ENCODE measurements at places on chromosomes 3 and 15.
A peak's percentile ranks its signal among the peaks of the same experiment; 100 is the strongest.

DNA sequence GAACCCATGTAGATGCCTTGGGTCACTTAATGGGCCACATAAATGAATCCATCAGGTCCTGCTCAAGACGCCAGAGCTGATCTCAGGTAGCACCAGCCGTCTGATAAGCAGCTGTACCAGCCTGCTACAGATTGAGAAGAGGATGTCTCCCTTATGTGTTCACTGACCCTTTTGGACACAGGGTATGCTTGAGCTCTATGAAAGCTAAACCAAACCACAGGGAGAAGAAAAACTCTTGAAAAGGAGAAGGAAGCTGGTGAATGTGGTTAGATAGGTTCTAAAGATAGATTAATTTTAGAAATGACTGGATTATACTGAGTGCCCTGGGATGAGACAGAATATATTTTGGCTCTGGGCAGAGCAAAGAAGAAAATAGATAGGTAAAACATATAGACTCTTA lies 187.5 kb downstream of the SPATA16 start:
- no peak for DNase-seq

GRCh38 chr3:126110431-126111125 lies 26.7 kb upstream of the SLC41A3 start:
- DNase-seq = no peak

- no peak for DNase-seq
Measured at GRCh38 chr3:112931736-112932521, 43.0 kb downstream of the CD200R1 start.

DNA sequence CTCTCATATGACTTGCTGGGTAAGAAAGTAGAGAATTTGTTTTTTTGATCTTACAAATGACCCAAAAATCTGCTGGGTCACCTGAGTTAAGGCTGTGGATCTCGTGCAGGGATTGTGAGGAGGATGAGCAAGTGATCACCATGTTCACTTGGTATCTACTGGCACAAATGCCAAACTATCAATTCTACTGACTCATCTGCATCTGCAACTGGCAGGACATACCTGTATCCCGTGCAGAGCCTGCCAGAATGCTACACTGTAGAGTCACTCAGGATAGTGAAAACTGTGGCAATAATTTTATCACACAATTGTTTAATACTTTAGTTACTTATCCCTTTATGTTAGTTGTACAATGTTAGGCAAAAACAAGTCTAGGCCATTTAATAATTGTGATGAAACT lies 129.6 kb upstream of the PLXND1 start:
- no peak for DNase-seq

DNA sequence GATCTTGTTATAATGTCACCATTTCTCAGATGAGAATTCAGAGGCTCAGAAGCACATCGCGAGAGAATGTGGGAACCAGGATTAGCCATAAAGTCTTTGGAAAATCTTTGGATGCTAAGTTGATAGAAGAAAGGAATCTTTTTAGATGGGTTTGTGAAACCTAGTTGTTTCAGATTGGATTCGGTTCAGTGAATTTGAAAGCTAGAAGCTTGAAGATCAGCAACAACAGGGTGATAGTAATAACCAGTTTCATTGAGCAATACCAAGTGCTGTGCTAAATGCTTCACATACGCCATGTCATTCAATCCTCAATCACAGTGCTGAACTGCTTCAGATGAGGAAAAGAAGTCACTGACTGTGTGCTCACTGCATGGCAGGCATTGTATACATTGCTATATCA lies 47.4 kb upstream of the MITF start:
- no peak for DNase-seq

- no peak for DNase-seq
Measured at GRCh38 chr3:126464093-126464492, 11.6 kb downstream of the ZXDC start.

- no peak for DNase-seq
Measured at GRCh38 chr15:79366691-79367090, 55.8 kb downstream of the TMED3 start.

DNA sequence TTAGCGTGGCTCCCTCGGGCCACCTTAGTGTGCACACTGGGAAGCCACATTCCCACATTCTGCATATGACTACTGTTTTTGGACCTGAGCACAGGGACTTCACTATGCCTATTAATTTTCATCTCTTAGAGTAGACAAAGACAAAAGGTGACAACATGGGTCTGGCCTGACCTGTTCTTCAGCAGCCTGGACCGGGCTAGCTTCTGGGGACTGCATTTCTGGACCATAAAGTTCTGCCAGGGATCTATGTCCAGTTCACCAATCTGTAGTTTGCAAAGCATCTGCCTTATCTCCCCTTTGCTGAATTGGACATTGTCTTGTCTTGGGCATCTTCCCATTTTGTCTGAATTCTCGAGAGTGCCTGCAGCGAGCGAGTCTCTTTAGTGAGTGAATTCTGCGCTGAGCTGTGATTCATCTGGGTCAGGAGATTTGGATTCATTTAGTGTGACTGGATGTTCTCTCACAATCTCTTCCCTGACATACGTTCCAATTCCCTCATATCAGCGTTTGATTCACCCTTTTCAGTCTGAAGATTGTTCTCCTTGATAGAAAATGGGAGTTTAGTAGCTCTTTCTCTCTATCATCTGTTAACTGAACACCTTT lies 112.2 kb upstream of the PLXNA1 start:
- DNase-seq = no peak

DNA sequence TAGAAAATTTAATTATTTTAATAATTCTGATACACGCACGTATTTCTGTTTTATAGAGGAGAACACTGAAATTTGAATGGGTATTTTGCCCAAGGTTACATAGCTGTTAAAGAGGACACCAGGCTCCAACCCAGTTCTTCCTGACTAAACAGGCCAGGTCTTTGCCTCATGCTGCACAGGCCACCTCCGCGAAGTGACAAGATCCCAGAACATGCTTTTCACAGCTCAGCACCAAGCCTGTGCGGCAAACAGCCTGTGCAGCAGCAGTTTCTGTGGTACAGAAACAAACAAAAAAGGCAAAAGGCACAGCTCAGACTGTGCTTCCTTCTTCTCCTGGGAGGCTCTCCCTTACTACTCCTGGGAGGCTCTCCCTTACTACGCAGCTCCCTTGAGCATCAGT lies 6.5 kb downstream of the FOXL2 start:
- DNase-seq = no peak

DNA sequence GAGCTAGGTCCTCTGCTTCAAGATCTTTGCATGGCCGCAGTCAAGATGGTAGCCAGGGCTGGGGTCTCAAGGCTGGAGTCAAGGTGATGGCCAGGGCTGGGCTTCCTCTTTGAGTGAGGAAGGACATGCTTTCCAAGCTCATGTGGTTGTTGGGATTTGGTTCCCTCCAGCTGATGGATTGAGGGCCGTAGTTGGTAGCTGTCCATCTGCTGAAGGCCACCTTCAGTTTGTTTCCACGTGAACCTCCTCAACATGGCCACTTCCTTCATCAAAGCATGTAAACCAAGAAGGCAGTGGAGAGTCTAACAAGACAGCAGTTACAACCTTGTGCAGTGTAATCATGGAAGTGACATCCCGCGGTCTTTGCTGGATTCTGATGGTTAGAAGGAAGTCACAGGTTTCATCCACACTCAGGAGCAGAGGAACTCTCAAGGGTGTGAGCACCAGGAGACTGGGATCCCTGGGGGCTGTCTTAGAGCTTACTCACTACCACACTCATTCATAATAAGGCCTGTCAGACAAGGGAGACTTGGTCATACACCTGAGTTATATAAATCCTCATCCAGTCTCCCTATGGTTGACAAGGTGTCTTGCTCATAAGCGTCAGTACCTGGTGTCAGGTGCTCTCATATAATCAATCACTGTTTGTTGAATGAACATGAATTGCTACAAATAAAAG lies 42.1 kb downstream of the ABHD5 start:
- DNase-seq = no peak

DNA sequence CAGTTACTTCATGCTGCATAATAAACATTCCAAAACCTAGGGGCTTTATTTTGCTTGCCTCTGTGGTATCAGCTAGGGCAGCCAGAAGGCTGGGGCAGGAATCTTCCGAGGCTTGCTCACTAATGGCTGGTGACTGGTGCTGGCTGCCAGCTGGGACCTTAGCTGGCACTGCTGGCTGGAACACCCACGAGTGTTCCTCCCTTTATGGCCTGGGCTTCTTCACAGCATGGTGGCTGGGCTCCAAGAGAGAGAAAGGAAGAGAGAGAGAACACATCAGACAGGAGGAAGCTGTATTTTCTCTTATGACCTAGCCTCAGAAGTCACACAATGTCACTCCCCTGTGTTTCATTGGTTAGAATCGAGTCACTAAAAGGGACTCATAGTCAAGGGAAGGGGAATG lies 23.9 kb upstream of the CDCP1 start:
- no peak for DNase-seq

- no peak for DNase-seq
Measured at GRCh38 chr3:124037326-124037725, 45.4 kb upstream of the ROPN1 start.

GRCh38 chr15:57224664-57225063 lies 151.6 kb upstream of the CGNL1 start:
- DNase-seq = no peak

- peak; percentile 66 for DNase-seq
Measured at GRCh38 chr3:10164546-10165393, at the start of gene IRAK2. Gene IRAK2 (plus strand): TSS chr3:10164919. CDS start chr3:10164955, 36 bp downstream.

GRCh38 chr3:108305484-108306172 lies 9.3 kb downstream of the HHLA2 start:
- no peak for DNase-seq

GRCh38 chr15:93020976-93021772 lies 67.8 kb downstream of the RGMA start:
- no peak for DNase-seq

DNA sequence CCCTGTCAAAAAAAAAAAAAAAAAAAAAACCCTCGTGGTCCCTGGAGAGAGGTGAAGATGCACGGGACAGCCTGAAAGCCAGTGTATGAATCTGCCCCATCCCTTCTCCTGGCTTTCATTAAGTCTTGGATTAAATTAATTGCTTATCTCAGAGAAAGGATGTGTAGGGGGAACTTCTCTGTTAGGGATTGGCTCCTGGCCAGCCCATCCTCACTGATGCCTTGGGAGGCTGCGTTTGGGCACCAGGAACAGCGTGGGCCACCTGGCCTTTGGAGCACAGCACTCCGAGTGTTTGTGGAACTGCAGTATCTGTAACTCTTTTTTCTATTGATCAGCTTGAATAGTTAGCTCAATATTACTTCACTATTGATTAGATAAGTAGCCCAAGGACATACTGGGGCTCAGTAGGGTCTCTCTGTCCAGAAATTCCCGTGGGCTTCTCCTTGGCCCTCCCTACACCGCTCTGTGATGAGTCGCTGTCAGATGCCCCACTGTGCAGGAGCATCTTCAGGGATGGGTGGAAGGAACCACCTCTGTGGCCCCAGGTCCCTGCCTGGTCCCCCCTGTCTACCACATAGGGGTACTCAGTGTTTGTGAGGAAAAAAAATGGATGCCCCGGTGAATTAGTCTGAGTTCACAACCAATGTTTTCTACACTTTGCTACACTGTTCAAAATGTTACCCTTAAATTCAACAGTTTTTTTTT lies 2.0 kb downstream of the PXYLP1 start:
- no peak for DNase-seq

DNA sequence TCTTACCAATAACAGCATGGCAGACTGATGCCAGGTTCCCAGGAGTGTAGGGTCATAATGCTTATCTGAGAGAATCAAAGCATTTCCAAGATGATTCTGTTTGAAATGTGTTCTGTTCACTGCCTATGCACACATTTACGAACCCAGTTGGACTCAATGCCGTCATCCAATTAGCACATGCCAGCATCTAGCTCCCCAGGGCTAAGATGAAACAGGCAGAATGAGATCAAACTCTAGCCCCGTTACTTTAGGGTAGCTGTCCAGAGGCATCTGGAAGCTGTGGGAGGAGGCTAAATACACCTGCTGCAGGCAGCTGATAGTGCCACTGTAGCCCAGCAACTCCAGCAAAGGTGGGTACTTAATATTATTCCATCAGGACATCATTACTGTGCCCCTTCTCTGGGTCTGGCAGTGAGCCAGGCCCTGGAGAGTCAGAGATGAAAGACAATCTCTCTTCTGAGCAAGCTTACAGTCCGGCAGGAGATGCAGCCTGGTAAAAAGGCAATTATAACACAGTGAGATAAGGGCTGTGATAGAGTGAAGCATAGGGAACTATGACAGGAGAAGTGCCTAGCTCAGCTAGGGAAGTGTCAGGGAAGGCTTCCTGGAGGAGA lies 156.4 kb upstream of the PPP2R3A start:
- DNase-seq = no peak

DNA sequence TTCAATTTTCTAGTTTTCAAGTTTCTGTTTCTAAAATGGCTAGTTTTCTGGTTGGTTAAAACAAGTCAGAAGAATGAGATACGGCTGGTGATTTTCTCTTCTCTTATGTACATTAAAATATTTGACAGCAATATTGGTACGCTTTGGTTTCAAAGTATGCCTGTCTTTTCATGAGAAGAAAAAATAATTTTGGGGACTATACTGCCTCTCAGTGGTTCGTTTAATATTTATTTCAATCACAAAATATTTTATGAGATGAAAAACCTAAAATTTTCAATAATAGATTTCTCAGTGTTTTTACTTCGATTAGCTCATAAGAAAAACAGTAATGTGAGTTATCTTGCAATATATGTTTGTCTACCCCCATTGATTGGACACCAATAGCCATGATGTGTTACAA lies 72.8 kb upstream of the AADACL2 start:
- no peak for DNase-seq

DNA sequence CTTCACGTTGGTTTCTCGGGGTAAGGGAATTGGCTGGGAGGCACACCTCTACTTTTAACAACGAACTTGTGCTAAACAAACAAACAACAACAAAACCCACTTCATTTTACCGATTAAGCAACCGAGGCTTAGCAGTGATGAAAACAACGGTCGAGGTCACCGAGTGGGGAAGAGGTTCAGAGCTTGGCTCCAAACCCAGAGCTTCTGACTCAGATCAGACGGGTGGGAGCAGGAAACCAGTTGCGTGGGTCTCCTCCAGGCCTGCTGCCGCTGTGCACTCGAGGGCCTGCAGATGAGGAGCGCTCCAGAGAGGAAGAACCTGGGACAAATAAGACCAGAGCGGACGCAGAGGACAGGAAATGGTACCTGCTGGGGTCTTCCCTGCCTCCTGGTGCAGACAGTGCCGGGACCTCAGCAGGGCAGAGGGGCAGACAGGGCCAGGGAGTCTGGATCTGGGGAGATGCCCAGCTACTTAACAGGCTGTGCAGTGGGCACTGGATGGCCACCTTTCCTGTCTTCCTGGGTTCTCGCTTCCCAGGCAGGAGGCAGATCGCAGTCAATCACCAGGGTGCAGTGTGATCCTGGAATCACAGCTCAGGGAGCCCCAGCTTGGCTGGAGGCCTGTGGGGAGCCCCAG lies 99.0 kb upstream of the MEF2A start:
- DNase-seq = no peak

All from stimulated activated CD4-positive, alpha-beta T cell treated with anti-CD3 and anti-CD28 coated beads, Interleukin-4, amount 100 ng/mL, for 4 hours (primary cell).